ENCODE measurements at places on chromosomes 11 and 22. TPM values are rescaled to one million over a fixed set of nuclear protein-coding genes. Genes with fewer than 3 reads are reported as not detected.

SMTNL1 gene
- not detected for polyA plus RNA-seq

MIAT gene
- 0.77 TPM for polyA plus RNA-seq

DNA sequence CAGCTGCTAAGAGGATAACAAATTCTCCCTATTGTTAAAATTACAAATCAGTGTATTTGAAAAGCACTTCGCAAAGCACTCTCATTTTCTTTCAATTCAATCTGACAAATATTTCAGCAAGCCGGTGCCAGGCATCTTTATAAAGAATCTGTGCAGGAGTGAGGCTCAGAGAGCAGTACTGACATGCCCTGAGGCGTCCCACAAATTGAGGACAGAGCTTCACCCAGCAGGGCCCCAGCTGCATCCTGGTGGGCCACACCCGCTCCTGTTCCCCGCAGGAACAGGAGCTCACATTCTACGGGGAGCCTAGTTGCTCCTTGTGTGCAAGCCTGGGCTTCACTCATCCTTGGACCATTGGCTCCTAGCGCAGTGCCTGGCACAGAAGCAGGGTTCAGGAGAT lies 60.9 kb upstream of the EIF3D start:
- H3K27ac ChIP-seq, result no peak overlapping the region
- no peaks in the 10 kb centered on the region for H3K4me1 ChIP-seq
- DNase-seq, result peak; percentile 38
- no peaks in the 10 kb centered on the region for H3K36me3 ChIP-seq
- H3K4me3 ChIP-seq, result no peak overlapping the region

GRCh38 chr11:848380-848931 lies 5.8 kb downstream of the TSPAN4 start:
- H3K4me3 ChIP-seq, result peak overlapping the region; percentile 62
- DNase-seq, result peak; percentile 90
- peaks cover 54% of the 10 kb centered on the region for H3K27me3 ChIP-seq
- H3K27ac ChIP-seq, result no peak overlapping the region
